ENCODE measurements at places on chromosomes 1 and 21.

DNA sequence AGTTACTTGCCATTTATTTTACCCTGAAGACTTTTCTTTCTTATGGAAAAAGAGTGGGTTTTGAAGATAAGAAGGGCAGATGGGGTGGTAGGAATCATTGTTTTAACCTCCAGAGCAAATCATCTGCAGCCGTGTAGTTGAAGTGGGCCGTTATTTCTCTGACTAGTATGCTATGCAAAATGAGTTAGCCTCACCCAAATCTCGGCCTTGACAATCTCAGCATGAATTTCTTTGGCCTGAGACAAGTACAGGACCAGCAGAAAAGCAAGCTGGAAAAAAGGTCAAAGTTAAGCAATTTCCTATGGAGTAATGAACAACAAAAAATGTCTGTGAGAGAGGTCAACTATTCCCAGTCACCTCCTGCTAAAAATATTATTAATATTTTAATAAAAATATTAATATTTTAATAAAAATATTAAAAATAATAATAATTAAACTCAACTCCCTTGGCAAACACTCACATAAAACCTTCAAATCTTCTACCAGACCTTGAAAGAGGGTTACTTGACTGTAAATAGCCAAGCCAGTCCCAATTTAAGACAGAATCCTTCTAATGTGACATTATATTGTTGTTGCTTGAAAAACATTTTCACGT is 6.8 kb upstream of the TEKT2 start:
- no peak for DNase-seq

GRCh38 chr1:228457396-228458176 is 29.6 kb upstream of the RNF187 start:
- DNase-seq, result peak; percentile 75

- DNase-seq, result no peak
These were observed 38.1 kb downstream of the TRIM62 start for GRCh38 chr1:33143698-33144097.

- DNase-seq, result peak; percentile 72
These were observed 40.5 kb downstream of the COL6A1 start for GRCh38 chr21:46021978-46022544.

GRCh38 chr21:21196087-21196486 is 197.9 kb downstream of the NCAM2 start:
- DNase-seq, result no peak

- DNase-seq, result no peak
These were observed 11.9 kb downstream of the LHX4 start for GRCh38 chr1:180241716-180242544.

DNA sequence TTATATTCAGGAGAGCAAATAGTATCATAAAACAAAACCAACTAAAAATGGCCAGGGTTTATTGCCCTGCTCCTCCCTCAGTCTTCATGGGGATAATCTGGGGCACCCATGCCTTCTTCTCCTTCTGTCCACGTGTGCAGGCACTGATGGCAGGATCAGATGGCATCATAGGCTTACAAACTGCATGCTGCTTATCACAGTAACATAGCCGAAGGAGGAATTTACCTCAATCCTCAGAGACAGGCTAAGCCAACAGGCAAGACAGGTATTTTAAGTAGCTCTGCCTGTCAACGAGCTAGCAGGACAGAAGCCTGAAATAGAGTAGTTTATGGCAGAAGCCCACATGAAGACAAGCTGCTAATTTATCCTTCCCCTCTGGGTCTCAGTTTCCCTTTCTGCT is 9.4 kb downstream of the LAMB3 start:
- no peak for DNase-seq

GRCh38 chr1:153342178-153342577 is 6.5 kb downstream of the PGLYRP4 start:
- DNase-seq, result no peak

DNA sequence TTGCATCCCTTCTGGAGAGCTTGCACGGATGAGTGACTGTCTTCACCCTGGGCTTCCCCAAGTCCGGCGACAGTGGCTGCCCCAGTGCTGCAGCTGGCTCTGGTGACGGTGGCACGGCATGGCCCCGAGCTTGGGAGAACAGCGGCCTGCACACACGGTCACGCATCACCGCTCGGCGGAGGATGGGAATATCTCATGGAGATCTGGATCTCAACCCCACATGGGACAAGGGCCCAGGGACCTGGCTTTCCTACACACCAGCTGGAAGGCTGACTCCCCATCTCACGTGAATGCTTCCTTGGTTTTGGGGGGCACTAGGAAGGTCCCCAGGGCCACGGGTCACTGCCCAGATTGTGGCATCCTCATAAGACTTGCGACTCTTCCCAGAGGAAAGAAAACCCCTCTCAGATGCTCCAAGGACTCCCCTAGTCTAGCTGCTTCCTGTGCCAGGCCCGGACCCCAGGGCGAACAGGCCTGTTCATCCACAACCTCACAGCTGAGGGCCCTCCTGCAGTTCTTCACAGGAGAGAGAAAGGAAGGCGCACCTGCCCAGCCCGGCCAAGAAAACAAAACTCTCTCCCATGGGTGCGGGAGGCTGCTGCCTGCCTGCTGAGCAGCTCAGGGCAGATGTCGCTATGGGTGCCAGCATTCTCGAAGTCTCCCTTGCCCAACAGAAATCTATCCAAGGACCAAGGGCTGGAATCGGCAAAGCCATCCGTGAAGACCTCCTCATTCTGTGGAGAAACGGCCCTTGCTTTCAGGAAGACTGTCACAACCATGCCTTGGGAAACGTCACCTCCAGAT is 9.9 kb downstream of the CFAP410 start:
- no peak for DNase-seq

- DNase-seq, result peak; percentile 80
These were observed 37.2 kb upstream of the ETS2 start for GRCh38 chr21:38768471-38769063.

DNA sequence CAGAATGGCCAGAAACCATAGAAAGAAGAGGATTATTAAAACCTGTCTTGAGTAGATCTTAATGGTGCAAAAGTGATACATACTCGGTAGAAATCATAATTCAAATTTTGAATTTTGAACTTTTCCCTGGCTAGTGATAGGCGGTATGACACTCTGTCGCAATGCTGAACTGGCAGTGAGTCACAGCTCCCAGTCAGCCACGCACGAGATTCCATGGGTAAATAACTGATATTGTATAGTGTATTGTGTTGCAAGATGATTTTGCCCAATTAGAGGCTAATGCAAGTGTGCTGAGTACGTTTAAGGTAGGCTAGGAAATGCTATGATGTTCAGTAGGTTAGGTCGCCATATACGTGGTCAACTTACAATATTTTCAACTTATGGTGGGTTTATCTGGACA is 207.0 kb downstream of the SIPA1L2 start:
- DNase-seq, result no peak

GRCh38 chr1:19057784-19058475 is 101.5 kb upstream of the IFFO2 start:
- no peak for DNase-seq

DNA sequence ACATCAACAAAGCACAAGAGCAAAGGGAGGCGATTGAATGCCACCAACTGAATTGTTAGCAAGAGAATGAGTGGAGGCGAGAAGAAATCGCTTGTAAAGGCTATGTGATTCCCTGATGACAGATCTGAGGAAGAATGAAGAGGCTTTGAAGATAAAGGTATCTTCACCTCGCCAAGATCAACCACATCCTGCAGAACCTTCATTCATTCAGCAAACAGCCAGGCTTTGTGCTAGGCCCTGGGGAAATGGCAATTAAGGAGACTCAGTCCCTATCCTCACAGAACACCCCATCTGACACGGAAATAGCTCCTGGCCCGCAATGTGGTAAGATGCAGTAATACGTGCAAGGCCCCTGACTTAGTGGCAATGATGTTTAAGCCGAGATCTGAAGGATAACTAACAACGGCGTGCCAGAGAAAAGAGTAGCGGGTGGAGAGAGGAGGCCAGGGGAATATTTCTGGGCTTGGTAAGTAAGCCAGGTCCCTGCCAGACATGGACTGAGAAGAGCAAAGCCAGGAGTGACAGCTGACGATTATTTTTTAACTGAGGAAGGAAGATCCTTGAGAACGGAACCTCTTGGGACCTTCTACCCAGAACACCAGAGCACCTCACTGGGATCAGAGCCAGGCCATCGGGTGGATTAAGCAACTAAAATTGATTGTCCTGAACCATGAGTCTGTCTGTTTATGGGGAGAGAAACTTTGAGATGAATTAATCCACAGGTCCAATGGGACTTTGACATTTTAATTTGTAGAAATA is 4.6 kb upstream of the VSIG8 start:
- no peak for DNase-seq

DNA sequence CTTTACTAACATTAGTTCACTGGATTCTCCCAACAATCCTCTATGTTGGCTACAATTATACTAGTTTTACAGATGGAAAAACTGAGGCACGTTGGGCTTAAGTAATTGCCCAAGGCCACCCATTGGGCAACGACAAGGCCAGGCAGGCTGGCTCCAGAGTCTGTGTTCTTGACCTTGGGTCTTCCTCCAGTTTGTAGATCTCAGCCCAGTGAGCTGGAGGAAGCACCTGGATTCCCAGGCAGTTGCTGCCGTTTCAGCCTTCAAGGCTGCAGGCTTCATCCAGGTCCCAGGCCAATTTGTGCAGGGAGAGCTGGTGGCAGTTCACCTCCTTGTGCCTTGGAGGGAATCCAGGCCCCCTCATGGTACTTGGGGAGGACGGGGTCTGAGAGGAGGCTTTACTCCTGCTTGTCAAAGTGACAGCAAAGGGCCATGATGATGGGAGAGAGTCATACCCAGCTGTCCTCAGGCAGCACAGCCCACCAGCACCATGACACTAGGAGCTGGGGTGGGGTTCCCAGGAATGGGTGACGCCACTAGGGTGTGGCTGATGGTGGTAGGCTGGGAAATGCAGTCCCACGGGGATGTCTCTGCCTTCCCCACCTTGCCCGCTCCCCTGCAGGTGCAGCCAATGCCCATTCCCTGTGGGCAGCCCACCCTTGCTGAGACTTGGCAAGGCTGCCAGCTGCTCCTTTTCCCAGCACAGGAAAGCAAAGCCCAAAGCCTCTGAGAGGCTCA is 27.1 kb downstream of the PKP1 start:
- no peak for DNase-seq

GRCh38 chr1:161200992-161201835 is 953 bp upstream of the NDUFS2 start:
- peak; percentile 84 for DNase-seq

GRCh38 chr21:37878946-37879660 is 37.2 kb downstream of the KCNJ6 start:
- no peak for DNase-seq

GRCh38 chr1:203378556-203379245 is 27.8 kb upstream of the FMOD start:
- DNase-seq, result no peak

DNA sequence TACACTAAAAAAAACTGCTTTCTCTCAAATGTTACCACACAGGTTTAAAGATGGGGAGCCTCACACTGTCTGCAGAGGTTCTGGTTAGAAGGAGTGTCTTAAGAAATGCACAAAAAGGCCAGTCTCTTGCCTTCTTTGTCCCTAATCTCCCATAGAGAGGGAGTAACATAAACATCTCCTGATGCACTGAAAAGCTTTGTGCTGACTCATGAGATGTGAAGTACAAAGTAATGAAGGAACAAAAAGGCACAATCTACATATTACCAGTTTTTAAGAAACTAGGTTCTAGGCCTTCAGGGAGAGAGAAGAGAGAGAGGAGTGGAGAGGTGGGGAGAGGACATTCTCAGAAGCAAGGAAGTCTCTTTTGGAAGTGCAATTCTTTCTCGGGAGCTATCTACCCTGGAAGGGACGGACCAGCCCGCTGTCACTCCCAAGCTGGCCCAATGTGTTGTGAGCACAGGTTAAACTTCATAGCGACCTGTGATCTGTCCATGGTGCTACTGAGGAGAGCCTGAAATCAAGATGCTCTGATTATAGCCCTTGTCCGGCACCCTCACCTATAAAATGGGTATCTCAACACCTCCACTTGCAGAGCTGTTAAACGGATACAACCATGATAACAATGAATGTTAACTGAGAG is 458.1 kb downstream of the DISC1 start:
- no peak for DNase-seq

DNA sequence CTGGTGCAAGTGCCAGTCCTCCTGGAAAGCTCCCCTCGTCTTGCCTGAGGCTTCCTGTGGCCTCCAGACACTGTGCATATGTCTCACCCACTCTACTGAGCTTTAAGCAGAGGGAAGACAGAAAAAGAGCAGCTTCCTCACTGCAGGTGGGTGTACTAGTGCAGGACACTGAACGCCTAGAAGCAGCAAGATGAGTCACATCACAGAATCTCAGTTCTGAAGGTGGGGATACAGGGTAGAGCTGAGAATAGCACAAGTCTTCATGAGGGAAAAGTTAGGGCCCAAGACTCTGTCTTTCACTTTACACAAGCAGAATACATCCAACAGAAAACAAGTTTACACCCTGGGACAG is 37.4 kb downstream of the PCAT6 start:
- DNase-seq, result no peak

DNA sequence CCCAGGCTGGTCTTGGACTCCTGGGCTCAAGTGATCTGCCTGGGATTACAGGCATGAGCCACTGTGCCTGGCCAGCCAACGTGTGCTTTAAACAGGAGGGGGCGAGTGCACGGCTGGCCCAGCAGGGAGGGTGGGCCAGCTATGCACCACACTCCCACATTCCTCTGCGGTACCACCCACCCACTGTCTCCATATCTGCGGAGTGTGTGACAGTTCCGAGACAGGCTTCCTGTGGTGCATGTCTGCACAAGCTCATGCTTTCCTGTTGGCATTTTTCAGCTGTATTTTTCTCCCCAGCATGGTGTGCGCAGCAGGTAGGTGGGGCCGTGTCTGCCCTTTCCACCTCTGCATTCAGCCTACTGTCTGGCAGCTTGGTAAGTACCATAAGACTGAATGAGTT is 183.3 kb downstream of the AJAP1 start:
- DNase-seq, result no peak

DNA sequence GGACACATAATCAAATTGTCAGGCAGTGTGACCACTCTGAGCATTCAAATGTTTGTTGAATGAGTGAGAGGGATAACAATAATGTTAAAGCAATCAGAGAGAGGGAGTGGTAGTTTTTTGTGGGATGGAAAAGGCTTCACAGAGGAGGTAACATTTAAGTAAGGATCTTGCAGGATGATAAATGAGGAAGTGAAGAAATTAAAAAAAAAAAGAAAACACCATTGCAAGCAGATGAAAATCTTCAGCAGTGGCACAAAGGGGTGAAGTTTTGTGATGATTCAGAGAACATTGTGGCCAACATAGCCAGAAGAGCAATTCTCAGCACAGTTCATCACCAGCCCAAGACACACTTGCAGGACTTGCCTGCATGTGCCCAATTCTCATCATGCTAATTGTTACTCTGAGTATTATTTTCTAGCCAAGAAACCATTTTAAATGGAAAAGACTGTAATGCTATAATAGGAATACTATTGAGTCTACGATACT is 35.0 kb downstream of the OVGP1 start:
- DNase-seq, result no peak

GRCh38 chr1:7334475-7335035 is 436.5 kb upstream of the VAMP3 start:
- no peak for DNase-seq

GRCh38 chr1:156060937-156061636 is at the start of gene RAB25:
Gene RAB25, plus strand, starts transcription at chr1:156061160. Its CDS starts 241 bp downstream, at chr1:156061401.
- no peak for DNase-seq

- DNase-seq, result no peak
These were observed 18.4 kb downstream of the ELAVL4 start for GRCh38 chr1:50126927-50127715.

GRCh38 chr1:154999571-155000410 is 2.8 kb upstream of the ZBTB7B start:
- DNase-seq, result no peak

- DNase-seq, result no peak
These were observed 21.7 kb upstream of the KIFAP3 start for GRCh38 chr1:170095976-170096748.
